ENCODE measurements at places on chromosomes 6 and 20.

GRCh38 chr6:85771925-85772430, 129.3 kb upstream of the SYNCRIP start:
- DNase-seq, result no peak

DNA sequence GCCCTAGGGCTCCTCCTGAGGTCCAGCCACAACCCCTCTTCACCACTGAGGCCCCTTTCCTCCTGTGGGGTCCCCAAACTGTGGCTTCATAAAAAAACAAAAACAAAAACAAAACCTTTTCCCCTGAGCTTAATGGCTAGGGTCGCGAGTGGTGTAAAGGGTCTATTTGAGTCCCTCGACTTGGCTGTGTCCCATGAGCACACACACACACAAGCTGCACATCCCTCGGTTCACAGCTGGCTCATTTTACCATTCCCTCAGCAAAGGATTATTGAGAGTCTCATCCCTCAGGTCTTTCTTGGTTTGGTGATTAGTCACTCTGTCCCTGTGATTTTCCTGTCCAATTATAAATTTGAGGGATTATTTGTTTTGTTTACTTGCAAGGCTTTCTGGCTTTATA, 206.1 kb upstream of the SASH1 start:
- no peak for DNase-seq

GRCh38 chr6:158283304-158283980, 28.8 kb upstream of the TULP4 start:
- no peak for DNase-seq

- DNase-seq, result no peak
Observed at GRCh38 chr6:99093456-99094190, 145.9 kb upstream of the FBXL4 start.

DNA sequence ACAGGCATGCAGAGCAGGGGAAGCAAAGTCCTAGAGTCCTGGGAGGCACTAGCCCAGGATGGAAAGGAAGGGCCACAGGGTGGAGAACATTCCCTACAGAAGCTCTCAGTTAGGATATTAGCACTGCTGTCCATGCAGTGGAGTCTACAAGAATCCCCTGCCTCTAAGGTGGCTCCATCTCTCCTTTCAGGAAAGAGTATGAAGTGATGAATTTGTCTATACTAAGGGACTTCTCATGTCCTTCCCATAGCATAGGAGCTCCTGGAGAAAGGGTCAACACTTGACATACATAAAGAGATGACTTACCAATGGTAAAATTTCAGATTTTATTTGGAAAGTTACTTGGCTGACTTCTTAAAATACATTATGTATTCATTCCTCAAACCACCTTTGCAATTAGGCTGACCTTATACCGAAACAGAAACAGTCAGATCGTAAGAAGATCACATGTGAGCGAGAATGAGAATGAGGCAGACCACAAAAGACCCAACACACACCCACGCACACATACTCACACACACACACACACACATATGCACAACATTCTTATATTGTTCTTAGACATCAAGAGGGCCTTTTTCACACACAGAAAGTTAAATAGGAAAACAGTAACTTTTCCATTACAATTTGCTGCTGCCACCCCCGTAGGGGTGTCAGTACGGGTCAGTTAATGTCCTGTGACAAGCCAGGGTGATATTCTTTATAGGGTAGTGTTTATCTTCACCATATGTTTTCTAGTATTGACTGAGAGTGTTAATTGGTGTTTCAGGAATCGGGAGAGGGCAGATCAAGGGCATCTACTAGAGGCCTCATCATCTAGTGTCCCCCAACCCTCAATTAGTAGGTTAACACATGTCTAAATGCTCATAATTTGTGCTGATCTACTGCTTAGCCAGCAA, 159.4 kb downstream of the FAXC start:
- DNase-seq, result no peak

DNA sequence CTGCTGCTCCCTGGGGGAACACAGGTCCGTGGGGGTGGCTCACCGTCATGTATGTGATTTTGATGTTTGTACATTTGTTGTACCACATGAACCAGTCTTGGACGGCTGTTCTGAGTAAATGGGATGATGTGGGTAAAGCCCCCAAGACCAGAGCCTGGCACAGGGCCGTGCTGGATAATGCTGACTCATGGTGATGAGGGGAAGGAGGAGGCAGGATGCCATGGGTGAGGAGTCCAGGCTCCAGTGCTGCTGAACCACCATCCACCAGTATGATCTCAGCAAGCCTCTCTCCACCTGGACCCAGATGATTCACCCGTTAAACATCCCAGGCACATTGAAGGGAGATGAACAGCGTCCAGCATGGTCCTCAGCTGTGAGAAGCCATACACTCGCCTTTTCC, 9.6 kb upstream of the APCDD1L start:
- DNase-seq, result no peak

DNA sequence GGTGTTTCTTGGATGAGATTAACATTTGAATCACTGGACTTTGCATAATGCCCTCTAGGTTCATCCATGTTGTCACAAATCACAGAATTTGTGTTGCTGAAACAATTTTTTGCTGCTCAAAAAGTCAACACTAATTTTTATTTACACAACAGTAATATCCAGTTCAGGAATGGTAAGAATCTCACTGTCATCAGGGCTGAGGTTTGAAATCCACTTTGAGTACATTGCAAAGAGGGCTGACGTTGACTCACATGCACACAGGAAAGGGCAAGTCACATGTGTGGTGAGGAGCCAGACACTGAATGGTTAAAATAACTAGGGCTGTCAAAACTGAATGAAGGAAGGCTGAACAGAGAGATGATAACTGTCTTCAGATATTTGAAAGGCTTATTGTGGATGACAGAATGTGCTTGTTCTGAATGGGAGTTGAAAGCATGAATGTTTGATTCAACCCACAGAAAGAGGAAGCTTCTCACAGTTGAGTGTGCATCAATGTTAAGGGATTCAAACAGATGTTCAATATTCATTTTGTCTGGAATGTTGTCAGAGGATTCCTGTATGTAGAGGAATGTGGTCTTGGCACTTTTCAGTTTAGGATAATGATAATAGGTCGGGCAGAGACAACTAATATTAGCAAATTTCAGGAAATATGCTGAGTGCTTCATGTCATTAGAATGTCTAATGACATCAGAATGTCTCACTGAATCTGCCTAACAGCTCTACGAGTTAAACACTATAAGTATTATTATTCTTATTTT, 3.6 kb upstream of the ADGRG6 start:
- no peak for DNase-seq

- DNase-seq, result no peak
Observed at GRCh38 chr20:26243731-26244130, 547.1 kb upstream of the ZNF337 start.

DNA sequence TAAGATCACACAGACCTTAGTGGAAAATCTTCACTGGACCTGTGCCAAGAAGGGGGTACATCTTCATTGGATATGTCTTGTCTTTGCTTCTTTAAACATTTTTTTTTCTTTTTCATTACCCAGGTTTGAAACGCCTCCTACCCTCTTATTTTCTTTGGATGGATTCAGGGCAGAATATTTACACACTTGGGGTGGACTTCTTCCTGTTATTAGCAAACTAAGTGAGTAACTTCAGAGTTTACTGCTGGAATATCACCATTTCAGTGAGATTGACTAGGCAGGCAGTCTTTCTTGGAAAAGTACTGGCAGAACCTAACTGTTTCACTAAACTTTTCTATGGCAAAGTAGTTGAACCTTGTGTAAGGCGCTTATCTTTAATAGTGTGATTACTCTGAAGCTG, 47.0 kb downstream of the ENPP1 start:
- no peak for DNase-seq

GRCh38 chr6:71190809-71191208, 97.8 kb upstream of the OGFRL1 start:
- DNase-seq, result no peak

DNA sequence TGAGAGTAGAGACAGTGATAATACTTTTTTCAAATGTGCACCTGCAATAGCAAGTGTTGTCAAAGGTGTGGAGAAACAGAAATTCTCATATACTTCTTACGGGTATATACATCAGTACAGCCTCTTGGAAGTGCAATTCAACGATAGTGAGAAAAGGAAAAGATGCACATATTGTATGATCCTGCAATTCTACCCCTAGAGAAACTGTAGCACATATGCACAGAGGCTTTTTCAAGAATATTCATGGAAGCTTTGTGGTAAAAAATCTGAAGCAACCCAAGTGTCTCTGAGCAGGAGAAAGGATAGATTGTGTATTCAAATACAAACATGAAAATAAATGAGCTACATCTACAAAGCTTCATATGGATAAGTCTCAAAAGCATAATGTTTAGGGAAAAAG, 94.7 kb upstream of the PREP start:
- DNase-seq, result no peak

DNA sequence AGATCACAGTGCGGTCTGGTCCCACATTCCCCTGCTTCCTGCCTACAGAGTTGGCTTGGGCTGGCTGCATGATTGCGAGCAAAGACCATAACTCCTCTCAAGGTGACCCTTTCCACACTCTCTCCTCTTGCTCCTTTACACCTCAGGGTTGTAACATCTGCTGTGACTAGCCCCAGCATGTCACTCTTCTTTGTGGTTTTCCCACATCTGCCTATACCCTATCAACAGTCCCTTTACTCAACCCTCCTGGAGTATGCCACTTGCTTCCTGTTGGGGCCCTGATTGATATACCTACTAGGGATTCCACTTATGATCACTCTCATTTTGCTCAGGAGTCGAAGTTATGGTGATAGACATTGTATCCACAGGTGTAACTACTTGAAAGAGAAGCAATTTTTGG, 58.9 kb upstream of the SGK1 start:
- DNase-seq, result no peak

- DNase-seq, result no peak
Observed at GRCh38 chr6:169813969-169814368, 62.5 kb downstream of the ERMARD start.

- DNase-seq, result no peak
Observed at GRCh38 chr20:62022575-62023139, 43.0 kb downstream of the TAF4 start.

- no peak for DNase-seq
Observed at GRCh38 chr20:33944914-33945313, 48.8 kb upstream of the RALY start.

DNA sequence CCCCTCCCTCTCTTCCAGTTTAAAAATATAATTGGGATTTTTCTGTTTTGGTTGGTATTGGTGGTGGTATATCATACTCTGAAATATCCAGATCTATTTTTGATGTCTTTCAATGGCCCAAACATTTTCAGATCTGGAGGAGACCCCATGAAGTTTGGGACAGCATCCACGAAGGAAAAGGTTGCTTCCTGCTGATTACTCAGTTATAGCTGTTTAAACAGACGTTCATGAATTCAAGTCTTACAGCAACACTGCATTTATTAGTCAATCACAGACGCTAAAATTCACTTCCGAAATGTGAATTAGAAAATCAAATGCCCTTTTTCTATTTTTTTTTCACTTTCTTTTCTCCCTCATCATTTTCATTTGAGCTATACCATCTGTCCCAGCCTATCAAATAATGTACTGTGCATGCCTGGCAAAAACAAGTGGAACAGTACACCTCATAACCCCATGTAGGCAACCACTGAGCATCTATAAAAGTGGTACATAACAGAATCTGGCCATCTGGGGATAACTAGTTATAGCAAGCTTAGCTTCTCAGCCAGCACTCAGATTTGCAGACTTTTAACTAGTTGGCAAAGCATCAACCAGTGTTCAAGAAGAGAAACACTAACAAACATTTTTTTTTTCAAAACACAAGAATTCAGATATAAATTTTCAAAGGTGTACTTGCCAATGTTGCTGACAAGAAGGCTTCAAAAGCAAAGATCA, 124.5 kb downstream of the HIVEP2 start:
- DNase-seq, result no peak

DNA sequence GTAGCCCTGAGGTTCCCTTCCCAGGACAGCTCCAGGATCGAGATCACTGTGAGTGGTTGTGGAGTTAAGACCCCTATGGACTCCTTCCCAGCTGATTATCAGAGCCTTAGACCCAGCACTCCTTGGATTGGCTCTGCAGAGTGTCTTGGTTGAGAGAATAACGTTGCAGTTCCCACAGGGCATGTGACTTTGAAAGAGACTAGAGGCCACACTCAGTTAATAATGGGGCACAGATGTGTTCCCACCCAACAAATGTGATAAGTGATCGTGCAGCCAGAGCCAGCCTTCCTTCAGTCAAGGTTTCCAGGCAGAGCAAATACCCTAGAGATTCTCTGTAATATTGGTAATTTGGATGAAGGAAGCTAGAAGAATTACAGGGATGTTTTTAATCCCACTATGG, 5.2 kb upstream of the BTN2A2 start:
- DNase-seq, result no peak

DNA sequence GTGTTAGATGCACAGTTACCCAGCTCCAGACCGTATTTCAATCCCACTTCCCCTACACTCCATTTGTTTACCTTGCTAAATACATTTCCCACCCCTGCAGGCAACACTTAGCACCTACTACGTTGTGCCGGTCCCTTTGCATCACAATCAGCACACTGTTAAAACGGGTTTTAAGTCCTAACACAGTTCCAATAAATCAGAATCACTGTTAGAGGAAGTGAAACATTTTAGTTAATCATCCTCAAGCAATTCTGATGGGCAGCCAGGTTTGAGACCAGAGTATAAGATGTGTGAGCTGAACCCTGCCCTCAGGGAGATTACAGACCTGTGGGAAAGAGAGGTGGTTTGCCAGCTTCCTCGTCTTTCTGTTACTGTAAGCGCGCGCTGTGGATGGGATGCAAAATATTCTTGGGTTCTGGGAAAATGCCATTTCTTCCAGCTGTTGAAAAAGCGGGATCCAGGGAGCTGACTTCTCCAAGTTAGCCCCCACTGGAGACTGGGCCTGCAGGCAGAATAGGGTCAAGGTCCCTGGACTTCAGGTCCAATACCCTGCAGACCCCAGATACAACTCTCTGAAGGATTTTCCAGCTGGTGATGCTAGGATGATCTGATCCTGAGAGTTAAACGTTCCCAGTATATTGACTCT, 3.1 kb downstream of the ZCCHC3 start:
- no peak for DNase-seq

Data from activated CD8-positive, alpha-beta memory T cell treated with anti-CD3 and anti-CD28 coated beads for 1 hour (primary cell).